ENCODE measurements at places on chromosomes 4 and X. TPM values are rescaled to one million over a fixed set of nuclear protein-coding genes. Genes with fewer than 3 reads are reported as not detected.

Gene PQBP1
- 53.6 TPM for total RNA-seq

DNA sequence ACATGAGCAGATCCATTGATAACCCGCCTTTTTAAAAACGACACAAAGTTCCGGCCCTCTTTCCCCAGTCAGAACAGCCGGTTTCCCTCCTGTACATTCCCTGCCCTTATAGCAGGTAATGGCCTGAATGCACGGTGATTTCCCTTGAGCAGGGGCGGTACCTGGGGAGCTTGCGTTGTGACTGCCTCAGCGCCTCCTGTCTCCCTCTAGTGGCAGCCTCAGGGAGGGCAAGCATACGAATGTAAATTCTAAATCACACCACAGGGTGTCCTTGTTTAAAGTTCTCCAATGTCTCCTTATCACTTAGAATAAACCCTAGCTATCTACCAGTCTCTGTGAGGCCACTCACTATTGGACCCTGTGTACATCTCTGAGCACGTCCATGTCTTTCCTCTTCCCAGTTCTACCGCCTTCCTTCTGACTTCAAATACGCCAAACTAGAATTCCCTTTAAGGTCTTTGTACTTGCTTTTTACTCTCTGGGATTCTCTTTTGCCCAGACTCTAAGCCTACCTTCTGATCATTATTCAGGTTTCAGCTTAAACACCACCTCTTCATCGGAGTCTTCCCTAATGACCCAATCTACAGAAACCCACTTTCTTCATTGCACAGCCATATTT, 18.4 kb upstream of the LDB2 start:
- DNase-seq = no peak

GRCh38 chr4:164383058-164383357, 370.9 kb upstream of the SMIM31 start:
- no peak for DNase-seq

Gene SLC49A3
- total RNA-seq = 6.6 TPM

- no peak for DNase-seq
These were observed 2.5 kb downstream of the AADAT start for GRCh38 chr4:170087163-170087700.

- no peak for DNase-seq
These were observed 806 bp upstream of the CD99L2 start for GRCh38 chrX:150899191-150899757.

DNA sequence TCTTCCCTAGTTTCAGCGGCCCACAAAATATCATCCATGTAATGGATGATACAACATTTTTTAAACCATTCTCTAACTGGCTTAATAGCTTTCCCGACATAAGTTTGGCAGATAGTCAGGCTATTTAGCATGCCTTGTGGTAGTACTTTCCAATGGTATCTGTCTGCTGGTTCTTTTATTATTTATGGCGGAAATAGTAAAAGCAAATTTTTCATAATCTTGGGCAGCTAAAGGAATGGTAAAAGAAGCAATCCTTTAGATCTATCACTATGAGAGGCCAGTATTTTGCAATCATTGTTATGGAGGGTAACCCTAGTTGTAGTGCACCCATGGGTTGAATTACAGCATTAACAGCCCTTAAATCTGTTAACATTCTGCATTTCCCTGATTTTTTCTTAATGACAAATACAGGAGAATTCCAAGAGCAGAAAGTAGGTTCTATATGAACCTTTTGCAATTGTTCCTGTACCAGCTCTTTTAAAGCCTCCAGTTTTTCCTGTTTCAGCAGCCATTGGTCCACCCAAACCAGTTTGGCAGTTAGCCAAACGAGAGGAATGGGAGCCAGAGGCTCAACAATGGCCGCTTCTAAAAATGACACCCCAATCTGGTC, 14.3 kb upstream of the HSD17B11 start:
- DNase-seq = no peak

Gene DCAF8L2
- not detected for total RNA-seq

DNA sequence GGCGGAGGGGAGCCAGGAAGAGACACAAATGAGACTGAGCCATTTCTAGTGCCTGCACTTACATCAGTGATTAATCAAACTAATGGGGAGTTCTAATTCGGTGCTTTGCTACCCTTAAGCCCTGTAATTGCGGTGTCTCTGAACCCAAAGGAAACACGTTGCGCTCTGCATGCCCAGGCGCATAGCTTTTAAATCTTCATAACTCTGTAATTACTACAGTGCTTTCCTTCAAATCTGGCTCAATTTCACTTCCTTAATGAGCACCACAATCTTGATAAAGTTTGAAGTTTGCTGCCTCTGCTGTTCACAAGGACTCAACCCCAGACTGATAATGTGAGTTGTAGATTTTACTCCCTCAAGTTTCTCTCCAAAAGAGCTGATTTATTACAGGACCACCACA, 5.7 kb upstream of the NHS start:
- no peak for DNase-seq

GRCh38 chr4:107083-107443, 17.2 kb upstream of the ZNF718 start:
- no peak for DNase-seq

- no peak for DNase-seq
These were observed 50.9 kb downstream of the CORIN start for GRCh38 chr4:47786958-47787370.

GRCh38 chr4:149113804-149114430, 671.7 kb upstream of the NR3C2 start:
- DNase-seq = no peak

DNA sequence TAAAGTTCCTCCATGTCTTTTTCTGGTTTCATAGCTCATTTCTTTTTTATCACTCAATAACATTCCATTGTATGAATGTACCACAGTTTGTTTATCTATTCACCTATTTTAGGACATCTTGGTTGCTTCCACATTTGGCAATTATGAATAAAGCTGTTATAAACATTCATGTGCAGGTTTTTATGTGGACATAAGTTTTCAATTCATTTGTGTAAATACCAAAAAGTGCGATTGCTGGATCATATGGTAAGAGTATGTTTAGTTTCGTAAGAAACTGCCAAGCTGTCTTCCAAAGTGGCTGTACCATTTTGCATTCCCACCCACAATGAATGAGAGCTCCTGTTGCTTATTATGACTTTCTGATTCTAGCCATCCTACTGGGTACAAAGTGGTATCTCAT, 36.3 kb upstream of the ZFX start:
- no peak for DNase-seq

DNA sequence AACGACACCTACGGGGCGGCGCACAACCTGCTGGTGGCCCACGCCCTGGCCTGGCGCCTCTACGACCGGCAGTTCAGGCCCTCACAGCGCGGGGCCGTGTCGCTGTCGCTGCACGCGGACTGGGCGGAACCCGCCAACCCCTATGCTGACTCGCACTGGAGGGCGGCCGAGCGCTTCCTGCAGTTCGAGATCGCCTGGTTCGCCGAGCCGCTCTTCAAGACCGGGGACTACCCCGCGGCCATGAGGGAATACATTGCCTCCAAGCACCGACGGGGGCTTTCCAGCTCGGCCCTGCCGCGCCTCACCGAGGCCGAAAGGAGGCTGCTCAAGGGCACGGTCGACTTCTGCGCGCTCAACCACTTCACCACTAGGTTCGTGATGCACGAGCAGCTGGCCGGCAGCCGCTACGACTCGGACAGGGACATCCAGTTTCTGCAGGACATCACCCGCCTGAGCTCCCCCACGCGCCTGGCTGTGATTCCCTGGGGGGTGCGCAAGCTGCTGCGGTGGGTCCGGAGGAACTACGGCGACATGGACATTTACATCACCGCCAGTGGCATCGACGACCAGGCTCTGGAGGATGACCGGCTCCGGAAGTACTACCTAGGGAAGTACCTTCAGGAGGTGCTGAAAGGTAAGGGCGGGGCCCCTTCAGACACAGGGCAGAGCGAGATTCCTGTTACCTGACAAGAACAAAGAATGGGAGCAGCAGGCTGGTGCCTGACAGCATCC, 11.7 kb downstream of the RPL9 start:
- no peak for DNase-seq

Data from esophagus muscularis mucosa (tissue), 4 donors.